ENCODE measurements at places on chromosomes 7 and 10.

- no peak for DNase-seq
Measured at GRCh38 chr7:30091491-30091912, 43.3 kb upstream of the MTURN start.

GRCh38 chr10:96420228-96421009 is 61.6 kb upstream of the OPALIN start:
- DNase-seq: no peak

GRCh38 chr7:4234886-4235285 is 447.2 kb upstream of the FOXK1 start:
- no peak for DNase-seq

DNA sequence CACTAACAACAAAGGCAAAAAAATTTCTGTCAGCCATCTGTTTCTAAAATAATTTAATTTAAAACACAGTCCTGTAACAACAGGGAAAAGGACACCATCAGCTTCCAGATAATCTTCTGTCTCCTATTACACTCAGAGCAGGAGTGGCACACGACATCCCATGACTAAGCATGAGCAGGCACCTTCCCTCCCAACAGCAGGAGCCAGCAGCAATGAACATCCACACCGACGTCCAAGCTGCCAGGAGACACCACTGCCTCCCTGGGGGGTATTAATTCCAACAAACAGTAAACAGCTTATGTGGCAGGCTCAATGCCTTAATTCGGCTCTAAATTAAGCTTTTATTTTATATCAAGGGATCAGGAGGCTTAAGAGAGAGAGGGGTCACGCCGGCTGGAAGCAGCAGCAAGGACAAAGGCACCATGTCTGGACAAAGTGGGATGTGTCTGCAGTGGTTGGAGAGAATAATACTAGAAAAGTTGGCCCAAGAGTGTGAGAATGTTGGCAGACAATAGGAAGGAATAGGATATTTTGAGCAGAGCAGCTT is 45.7 kb downstream of the KIAA1549 start:
- no peak for DNase-seq

GRCh38 chr10:77163670-77164348 is 473.8 kb downstream of the KCNMA1 start:
- DNase-seq: no peak

- DNase-seq: no peak
Measured at GRCh38 chr10:27605318-27605717, 101.2 kb downstream of the RAB18 start.

DNA sequence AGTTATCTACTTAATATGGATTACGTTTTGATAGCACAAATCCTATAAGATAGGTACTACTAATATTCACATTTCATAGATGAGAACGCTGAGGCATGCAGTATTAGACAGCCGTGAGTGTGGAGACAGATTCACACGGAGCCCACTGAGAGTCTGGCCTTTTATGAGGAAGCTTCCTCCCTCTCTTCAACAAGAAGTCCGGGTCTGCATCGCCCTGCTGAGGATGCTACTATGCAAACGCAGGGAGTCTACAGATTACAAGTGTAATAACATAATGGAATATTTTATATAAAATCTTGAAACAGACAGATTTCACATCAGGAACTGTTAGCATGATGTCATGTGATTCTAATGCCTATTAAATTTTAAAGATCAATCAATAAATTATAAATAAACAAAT is 255.9 kb upstream of the GLI3 start:
- DNase-seq: no peak

GRCh38 chr7:92742186-92742585 is 94.2 kb downstream of the CDK6 start:
- no peak for DNase-seq

DNA sequence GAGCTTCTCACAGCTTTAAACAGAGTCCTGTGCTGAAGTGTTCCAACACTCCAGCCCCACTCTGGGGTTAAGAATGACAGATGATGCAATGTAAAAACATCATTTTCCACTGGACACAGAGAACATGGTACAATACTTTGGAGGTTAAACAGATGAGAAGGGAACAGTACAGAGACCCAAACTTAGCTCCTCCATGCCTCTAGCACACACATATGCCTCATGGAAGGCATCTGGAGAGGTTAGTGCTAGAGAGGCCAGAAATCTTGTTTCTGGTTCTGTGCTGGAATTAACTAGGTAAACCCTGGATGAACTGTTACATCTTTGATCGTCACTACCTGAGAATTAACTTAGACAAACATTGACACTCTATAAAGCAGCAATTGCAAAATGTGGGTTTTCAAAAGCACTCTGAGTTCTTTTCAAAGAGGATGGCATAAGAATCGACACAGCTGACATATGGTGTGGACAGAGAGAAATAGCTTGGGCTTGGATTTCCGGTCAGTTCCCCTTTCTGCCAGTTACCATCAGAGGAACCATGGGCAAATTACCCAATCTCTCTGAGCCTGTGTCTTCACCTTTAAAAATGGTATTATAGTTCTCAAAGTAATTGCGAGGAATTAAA is 81.9 kb downstream of the KCNMA1 start:
- no peak for DNase-seq

GRCh38 chr7:156464339-156464738 is 176.2 kb upstream of the RNF32 start:
- DNase-seq: no peak

GRCh38 chr10:119449760-119450461 is 92.6 kb downstream of the RGS10 start:
- DNase-seq: no peak

DNA sequence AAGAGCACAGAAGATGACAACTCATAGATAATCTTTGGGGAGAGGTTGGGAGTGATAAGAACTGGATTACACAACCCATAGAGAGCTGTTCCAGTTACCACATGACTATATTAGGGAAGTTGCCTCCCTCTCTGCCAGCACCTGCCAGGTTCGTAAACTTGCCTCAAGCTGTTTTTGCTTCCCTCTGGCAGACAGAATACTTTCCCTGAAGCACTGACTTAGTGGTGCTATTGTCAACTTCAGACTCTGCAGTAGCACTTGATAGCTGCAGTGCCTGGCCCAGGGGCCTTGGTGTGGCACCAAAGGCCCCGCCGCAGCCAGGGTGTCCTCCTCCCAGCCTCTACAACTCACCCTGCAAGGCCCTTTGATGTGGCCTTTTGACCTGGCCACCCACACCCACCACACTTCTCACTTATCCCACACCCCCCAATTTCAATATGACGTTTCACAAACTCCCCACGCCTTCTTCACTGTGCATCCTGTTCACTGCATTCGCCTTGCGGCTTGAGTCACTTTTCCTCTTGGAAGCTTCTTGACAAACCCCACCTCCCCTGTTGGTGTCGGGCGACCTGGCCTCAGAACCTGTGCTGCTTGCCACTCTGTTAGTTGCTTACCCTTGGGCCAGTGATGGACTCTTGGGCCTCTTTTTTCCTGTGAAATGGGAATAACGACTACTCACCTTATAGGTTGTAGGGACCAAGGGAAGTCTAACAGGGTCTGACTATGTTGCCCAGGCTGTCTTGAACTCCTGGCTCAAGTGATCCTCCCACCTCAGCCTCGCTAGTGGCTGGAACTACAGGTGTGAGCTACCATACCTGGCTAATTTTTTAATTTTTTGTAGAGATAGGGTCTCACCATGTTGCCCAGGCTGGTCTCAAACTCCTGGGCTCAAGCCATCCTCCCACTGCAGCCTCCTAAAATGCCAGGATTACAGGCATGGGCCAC is 50.2 kb upstream of the PODXL start:
- DNase-seq: no peak

DNA sequence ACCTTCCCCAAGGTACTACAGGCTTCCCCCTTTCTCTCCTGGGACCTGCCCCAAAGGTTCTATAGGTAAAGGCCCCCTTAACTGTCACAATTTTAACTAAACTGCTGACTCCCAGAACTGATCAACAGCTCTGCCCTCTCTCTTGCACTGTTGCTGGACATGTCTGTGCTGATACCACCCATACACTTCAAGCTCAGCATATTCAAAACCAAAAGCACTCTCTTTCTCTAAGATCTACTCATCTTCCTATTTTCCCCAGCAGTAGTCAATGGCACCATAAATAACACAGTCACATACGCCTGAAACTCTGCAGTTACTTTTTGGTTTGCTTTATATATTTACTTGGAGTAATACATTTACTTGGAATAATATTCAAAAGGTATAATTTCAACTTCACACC is 12.3 kb downstream of the OSBPL3 start:
- no peak for DNase-seq

- DNase-seq: no peak
Measured at GRCh38 chr10:115968236-115968635, 304.8 kb downstream of the GFRA1 start.

DNA sequence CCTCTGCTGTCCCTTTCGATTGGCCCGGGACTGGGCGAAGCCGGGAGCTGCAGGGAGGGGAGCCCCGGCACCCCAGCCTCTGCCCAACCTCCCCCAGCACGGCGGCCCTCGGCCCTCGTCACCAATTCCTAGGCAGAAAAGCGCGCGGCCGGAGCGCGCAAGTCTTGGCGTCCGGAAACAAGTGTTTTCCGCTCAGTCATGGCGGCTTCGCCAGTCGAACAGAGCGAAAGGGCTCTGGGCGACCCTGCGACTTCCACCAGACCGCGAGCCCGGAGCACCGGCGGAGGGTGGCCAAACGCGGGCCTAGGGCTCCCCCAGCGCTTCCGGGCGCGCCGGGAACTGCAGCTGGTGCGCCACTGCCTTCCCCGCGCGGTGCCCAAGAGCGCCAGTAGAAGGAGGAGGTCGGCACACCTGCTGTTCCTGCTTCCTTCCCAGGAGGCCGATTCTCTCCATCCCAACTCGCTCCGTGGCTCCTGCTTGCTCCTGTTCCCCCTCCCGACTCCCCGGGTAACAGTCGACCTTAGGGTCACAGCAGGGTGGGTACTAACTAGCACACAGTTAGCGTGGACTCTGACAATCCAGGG is 729.9 kb downstream of the ZWINT start:
- no peak for DNase-seq

DNA sequence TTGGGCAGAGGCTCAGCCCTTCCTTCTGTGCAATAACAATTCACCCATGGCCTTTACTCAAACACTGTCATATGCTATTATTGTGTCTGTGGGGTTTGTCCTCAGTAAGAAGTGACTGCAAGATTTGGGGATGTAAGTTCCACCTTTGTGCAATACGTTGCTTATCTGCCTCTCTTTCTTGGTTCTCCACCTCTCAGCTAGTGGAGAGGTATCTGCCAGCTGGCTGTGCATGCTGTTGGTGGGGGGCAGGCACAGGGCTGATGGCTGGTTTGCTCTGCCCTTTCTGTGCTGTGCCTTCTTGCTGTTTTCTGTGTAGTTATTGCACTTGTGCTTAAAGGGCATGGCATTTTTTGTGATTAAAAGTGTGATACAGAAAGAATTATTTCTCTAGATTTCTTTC is 36.2 kb downstream of the CNNM1 start:
- DNase-seq: no peak

GRCh38 chr7:143327903-143328302 is 12.0 kb downstream of the CLCN1 start:
- no peak for DNase-seq

DNA sequence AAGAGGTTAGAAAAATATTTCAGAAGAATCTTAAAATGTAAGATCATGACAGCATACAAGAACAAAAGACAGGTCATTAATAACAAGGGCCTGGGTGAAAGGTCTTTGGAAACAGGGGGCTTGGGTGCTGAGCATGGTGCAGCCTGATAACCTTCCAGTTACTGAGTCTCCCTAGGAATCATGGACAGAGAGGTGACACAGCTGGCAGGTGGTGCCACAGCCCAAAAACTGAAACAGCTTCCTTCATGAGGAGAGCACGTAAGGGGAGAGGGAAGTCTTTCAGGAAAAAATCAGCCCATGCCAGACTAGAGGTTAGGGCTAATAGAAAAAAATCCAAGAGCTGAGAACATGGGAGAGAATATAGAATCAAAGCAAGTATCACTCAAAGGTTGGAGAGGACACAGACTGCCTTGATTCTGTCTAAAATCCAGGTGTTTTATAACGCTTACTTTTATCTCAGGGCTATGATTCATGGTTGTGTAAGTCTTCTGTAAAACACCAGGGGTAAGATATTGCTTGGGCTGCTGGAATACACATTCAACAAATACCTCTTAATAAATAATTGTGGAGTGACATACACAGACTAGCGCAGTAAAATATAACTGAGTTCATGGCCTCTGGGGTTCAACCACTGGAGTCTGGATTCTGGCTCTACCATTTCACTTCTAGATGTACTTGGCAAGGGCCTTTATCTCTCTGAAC is 88.1 kb downstream of the SEMA3C start:
- no peak for DNase-seq

DNA sequence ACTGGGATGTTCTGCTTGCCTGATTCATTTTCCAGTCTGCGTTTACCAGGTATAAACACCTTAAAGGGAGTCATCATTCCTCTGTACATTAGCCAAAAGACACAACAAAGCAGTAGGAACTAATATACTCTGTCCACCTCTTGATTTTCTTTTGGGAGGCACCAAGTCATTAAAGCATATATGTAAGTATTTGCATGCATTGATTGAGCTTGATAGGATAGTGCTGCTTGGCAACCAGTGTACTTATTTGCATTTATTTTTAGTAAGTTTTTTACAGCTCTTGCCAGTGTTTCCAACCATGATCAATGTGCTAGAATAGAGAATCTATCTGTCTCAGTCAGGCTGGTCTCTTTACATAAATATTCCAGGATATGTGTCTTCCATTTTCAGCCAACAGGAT is 353.3 kb upstream of the SEMA3C start:
- no peak for DNase-seq

- no peak for DNase-seq
Measured at GRCh38 chr10:98251399-98251798, 16.6 kb downstream of the LOXL4 start.

- no peak for DNase-seq
Measured at GRCh38 chr10:61313460-61313859, 139.7 kb downstream of the TMEM26 start.

DNA sequence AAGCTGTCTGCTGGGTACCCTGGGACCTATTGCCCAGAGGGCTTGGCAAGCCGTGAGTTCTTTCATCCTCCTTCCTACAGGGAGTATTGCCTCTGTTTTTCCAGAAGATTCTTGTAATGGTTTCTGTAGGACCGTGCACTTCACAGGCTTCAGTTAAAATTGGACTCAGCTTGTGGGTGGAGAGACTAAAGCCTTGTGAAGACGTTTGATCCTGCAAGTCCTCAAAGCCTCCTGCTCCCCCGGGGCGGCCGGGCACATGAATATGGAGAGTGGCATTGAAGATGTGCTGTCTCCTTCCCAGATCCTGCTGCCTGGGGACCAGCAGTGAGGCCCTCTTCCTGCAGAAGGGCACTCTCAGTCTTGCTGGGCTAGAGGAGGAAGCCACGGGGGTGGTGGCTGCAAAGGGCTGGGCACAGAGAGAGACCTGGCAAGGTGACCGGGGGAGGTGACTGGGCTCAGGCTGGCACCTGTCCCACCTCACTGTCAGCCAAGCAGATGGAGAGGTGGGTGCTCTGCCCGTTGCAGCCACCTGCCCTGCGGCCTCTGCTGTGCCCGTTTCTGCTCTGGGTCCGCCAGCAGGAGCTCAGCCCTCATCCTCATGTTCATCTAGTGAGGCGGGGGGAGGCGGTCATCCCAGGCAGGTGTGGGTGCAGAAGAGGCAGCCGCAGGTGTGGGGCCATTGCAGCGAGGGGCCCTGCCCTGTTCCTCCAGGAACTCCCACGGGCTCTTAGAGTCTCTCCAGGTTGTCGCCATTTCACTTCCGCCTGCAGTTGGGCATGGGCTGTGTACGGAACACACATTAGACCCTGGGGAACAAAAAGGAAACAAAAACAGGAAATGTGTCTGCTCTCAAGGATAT is 55.7 kb downstream of the TMEM209 start:
- DNase-seq: no peak

- DNase-seq: no peak
Measured at GRCh38 chr10:125451319-125451718, 231.6 kb downstream of the TEX36 start.

GRCh38 chr10:122163174-122164022 is 107.7 kb upstream of the BTBD16 start:
- DNase-seq: no peak
